ENCODE measurements at places on chromosomes 4 and X.

- no peak for DNase-seq
Observed at GRCh38 chr4:146647615-146648460, 9.1 kb downstream of the POU4F2 start.

DNA sequence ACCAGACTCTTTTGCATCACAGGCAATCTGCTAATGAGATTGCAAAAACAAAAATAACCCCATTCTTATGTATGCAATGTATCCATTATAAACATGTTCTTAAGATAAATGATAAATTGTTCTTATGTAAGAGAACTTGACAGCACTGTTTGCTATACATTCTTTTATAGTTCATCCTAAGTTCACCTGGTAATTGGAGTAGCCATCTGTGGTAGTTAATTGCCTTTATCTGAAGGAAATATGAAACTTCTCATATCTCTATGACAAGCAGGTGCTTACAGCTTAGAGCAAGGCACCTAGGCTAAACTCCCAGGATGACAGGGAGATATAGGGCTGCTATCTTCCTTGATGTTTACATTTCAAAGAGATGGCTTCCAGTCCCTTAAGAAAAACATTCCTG, 21.3 kb upstream of the CLCN5 start:
- peak; percentile 4 for DNase-seq

DNA sequence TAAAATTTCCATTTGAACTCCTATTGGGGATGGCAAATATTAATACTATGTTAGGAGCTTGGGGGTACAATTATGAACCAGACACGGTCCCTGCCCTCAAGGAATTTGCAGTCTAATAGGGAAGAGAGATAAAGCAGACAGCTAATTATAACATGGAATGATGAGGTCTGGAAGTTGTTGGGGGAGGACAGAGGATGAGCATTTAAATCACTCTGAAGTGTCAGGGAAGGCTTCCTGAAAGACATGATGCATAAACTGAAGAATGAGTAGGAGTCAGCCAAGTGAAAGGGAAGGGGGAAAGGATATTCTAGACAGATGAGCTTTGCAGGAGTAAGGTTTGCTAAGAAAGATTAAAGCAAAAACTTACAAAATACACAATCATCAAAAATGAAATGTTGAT, 15.9 kb downstream of the PLAC1 start:
- no peak for DNase-seq

- peak; percentile 77 for DNase-seq
Observed at GRCh38 chr4:78775303-78776078, 659 bp upstream of the BMP2K start.

Measured in NCI-H1930 (cell line).